Epithelial cell of umbilical artery (primary cell): ENCODE measurements at places on chromosomes 3 and 15. TPM values are rescaled to one million over a fixed set of nuclear protein-coding genes. Genes with fewer than 3 reads are reported as not detected.

COL7A1 gene
- 0.76 and 1.9 TPM in 2 replicates for total RNA-seq

OR5K2 gene
- not detected in 2 replicates for total RNA-seq

COL8A1 gene
- 69.2 and 518 TPM in 2 replicates for total RNA-seq

USP3 gene
- total RNA-seq: 41.6 and 48.3 TPM in 2 replicates

C3orf20 gene
- not detected in 2 replicates for total RNA-seq

COLQ gene
- total RNA-seq: 0.46 and 0.97 TPM in 2 replicates

MYLK gene
- 23.4 and 41.5 TPM in 2 replicates for total RNA-seq

ALPK3 gene
- total RNA-seq: 9.1 and 13.1 TPM in 2 replicates

ZIC1 gene
- 0.61 and 0.97 TPM in 2 replicates for total RNA-seq

STAC gene
- 0.46 TPM in 1 of 2 replicates, not detected in the other for total RNA-seq

CPNE4 gene
- total RNA-seq: not detected in 2 replicates

ALDH1L1 gene
- total RNA-seq: not detected in 2 replicates

CHST13 gene
- total RNA-seq: not detected in 2 replicates

RAB27A gene
- 6.5 and 8.7 TPM in 2 replicates for total RNA-seq

CKMT1A gene
- not detected in 2 replicates for total RNA-seq

KNG1 gene
- not detected in 2 replicates for total RNA-seq

DNAJC13 gene
- 49.7 and 58.1 TPM in 2 replicates for total RNA-seq

THBS1 gene
- total RNA-seq: 6,476 and 6,779 TPM in 2 replicates

SLC24A5 gene
- under 0.01 TPM in 1 of 2 replicates, not detected in the other for total RNA-seq

FAM3D gene
- total RNA-seq: under 0.01 and 0.61 TPM in 2 replicates

SLC22A13 gene
- not detected in 2 replicates for total RNA-seq

SPESP1 gene
- 3.0 and 4.9 TPM in 2 replicates for total RNA-seq

OXTR gene
- under 0.01 and 0.30 TPM in 2 replicates for total RNA-seq

TRPM1 gene
- under 0.01 TPM in 1 of 2 replicates, not detected in the other for total RNA-seq

CYP1A2 gene
- total RNA-seq: not detected in 2 replicates

GOLGA8G gene
- not detected in 2 replicates for total RNA-seq

LRRK1 gene
- total RNA-seq: 5.2 and 9.0 TPM in 2 replicates

DISP2 gene
- under 0.01 and 0.15 TPM in 2 replicates for total RNA-seq

XRN1 gene
- 27.9 and 38.6 TPM in 2 replicates for total RNA-seq

SERPINI2 gene
- not detected in 2 replicates for total RNA-seq

CCK gene
- not detected in 2 replicates for total RNA-seq

CLDN18 gene
- not detected in 2 replicates for total RNA-seq

TP53BP1 gene
- total RNA-seq: 47.1 and 58.2 TPM in 2 replicates

VPS13C gene
- total RNA-seq: 95.1 and 104 TPM in 2 replicates

TGM4 gene
- 0.15 TPM in 1 of 2 replicates, not detected in the other for total RNA-seq

DGKG gene
- total RNA-seq: not detected in 2 replicates

PTPRG gene
- 20.1 and 25.3 TPM in 2 replicates for total RNA-seq

YEATS2 gene
- total RNA-seq: 30.5 and 42.2 TPM in 2 replicates

C3orf33 gene
- 2.3 and 4.1 TPM in 2 replicates for total RNA-seq

FBXO40 gene
- total RNA-seq: under 0.01 TPM in 1 of 2 replicates, not detected in the other

SRGAP3 gene
- under 0.01 TPM in 1 of 2 replicates, not detected in the other for total RNA-seq

ARGFX gene
- total RNA-seq: not detected in 2 replicates

SEMA3F gene
- total RNA-seq: 42.6 and 106 TPM in 2 replicates
